ENCODE measurements at places on chromosomes 12 and 14.

DNA sequence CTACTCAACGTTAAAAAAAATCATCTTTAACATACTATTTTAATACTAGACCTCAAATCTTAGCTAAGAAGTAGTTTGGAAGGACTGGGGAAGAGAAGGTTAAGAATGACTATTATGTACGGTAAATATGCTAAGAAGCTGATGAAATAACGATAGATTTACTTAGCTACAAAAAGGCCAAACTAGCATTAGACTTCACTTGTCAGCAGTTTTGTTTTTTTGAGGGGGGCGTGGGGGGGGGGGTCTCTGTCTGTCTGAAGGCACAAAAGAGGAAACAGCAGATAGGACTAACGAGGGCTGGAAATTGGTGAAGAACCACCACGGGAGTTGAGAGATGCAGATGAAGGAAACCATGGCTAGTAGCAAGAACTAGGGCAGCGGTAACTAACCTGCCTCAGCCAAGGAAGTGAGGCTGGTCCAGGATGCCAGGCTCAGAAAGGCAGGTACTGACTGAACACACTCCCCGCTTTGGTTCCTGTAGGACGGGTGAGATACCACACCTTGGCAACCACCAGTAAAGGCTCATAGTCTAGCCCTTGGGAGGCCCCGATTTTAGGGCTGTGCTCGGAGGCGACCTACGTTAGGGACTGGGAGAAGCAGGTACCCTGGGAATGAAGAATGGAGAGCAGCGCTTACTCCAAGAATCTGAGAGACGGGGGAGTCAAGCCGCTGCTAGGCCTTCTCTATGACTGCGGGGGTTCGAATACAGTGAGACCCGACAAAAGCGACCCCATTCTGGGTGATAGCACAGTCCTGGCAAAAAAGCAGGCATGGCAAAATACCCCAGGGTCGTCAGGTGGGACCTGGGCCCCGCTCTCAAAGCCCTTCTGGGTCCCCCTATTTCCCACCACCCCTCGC, 675 bp downstream of the NEDD8 start:
- DNase-seq = no peak

GRCh38 chr12:109539508-109539907, 33.8 kb downstream of the MMAB start:
- no peak for DNase-seq

DNA sequence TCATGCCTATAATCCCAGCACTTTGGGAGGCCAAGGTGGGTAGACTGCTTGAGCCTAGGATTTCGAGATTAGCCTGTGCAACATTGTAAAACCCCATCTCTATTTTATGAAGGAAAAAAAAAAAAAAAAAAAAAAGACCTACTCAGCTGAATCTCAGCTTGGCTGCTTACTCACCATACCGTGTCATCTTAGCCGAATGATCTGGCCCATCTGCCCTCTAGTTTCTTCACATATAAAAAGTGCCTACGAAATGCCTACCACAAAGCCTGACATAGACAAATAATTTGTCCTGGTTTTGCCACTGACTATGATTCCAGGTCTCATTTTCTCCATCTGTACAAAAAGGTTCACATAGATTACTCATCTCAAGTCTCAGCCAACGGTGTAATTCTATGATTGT, 10.1 kb downstream of the DIABLO start:
- DNase-seq = no peak

DNA sequence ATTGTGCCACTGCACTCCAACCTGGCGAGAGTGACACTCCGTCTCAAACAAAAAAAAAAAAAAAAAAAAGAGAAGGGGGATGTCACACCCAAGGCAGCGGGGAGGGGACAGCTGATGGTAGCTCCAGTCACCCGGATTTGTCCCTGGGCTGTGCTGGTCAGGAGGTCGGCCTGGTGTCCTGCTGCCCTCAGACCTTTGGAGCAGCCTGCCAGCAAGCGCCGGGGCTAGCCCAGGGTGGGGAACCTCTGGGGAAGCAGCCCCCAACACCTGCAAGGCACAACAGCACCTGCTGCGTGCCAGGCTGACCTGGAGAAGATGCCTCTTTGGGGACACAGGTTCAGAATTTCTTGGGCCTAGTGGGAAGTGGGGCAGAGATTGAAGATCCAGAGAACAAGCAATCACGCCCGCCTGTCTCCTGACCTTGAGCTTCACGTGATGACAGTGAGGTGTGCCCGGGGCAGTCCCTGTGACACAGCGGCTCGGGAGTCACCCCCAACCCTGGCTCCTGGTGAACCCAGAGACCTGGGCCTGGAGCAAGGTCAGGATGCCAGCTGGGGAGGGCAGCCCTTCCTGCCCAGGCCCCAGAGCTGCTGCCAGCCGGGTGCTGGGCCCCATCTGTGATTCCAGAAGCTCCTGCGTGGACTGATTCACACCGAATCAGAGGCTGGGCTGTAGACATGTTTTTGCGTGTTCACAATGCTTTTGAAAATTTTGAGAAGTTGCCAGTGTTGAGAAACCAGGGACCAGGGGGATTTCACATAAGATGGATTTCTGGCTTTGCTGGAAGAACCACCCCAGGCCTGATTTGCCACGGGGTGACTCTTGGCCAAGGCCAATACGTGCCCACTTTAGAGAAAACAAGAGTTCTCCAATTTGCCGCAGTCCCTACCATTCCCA, 66.4 kb downstream of the RFLNA start:
- no peak for DNase-seq

- no peak for DNase-seq
These were observed 363 bp upstream of the LMO3 start for GRCh38 chr12:16606201-16606849.

DNA sequence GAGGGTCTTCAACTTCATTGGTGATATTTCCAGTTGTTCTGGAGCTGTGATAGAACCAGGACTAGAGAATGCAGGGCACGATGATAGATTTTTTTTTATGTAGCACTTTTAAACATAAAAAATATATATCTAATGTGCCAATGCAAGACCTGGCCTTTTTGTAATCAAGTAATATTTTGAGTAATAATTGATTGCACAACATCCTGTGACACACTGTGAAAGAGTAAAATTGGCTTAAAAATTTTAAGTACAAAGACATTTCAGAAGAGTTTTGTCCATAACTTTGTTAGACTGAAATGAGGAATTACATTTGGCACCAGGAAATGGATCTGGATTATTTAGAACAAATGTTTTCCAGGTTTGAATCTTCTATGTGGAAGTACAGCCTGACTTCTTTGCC, 22.1 kb downstream of the PRKCH start:
- no peak for DNase-seq

DNA sequence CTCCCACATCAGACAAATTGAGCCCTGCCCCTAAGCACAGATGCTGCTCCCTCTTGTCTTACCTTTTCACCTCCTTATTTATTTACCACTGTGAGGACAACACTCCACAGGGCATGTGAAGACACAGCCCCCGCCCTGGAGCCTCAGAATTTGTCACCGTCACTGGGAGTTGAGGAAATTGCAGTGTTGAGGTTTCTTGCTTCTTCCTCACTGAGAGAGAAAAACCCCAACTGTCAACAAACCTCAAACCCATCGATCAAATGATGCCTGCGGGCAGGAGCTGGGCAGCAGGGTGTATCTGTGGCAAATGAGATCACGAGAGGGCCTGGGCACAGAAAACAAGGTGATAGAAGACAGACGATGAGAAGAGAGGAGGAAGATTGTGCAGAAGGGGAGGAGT, 30.5 kb upstream of the PLEKHG3 start:
- DNase-seq = peak; percentile 7

GRCh38 chr14:72558721-72559120, 335.2 kb downstream of the DPF3 start:
- DNase-seq = no peak

DNA sequence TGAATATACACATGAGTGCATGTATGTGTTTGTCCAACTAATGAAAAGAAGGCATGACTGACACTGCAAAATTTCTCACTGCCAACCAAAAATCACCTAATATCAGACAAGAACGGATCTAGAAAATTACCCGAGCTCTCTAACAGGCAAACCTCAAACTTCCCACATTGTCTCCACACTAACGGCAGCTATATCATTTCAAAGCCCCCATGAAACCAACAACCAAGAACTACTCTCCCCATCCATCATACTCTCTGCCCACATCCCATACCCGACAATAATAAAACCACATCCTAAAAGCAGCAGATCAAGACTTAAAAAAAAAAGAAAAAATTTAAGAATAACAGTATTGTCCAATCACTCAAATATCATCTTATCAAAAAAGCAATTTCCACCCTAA, 227.1 kb downstream of the CEP128 start:
- DNase-seq = no peak

- DNase-seq = no peak
These were observed 47.6 kb upstream of the FOXJ2 start for GRCh38 chr12:7984900-7985299.

DNA sequence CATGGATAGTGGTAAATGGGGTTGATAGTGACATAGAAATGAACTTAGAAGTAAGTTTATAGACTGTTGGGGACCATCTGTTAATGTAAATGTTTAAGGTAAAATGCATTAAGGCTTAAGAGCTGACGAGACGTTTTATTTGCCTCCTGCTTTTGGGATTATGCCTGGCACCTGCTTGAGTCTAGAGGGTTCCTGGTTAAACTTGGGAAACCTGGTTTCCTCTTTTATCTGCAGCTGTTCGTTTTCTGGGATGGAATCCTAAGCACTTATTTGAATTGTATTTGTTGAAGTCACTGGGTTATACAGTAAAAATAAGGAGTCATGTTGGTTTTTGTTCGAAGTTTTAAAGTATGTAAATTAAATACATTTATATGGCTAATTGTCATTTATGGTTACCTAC, 914.7 kb downstream of the NRXN3 start:
- DNase-seq = no peak

GRCh38 chr12:64618953-64619590, 8.8 kb downstream of the RASSF3 start:
- no peak for DNase-seq

DNA sequence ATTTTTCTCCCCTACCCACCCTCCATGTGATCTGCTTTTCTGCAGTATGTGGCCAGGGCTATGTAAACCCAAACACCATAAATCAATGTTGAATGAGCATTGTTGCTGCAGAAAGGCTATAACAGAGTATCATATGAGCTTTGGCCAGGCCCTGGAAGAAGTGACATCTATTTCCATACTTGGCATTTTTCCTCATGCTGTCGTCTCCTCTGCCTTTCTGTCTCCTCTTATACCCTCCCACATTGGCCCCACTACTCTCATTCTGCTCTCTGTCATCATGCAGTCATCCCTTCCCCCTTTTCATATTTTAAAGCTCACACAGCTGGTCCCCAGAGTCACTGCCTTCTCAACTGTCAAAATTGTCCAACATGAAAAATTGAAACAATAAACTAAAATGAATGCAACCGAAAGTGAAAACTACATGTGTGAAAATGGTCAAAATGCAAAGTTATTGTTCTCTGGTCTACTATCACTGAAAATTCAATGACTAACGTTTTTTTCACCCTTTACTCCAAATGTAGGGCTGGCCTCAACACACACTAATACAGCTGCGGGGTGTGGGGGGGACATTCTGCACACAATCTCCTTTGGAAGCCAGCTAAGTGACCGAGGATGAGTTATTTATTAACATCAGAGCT, 290.7 kb upstream of the TMPO start:
- no peak for DNase-seq

DNA sequence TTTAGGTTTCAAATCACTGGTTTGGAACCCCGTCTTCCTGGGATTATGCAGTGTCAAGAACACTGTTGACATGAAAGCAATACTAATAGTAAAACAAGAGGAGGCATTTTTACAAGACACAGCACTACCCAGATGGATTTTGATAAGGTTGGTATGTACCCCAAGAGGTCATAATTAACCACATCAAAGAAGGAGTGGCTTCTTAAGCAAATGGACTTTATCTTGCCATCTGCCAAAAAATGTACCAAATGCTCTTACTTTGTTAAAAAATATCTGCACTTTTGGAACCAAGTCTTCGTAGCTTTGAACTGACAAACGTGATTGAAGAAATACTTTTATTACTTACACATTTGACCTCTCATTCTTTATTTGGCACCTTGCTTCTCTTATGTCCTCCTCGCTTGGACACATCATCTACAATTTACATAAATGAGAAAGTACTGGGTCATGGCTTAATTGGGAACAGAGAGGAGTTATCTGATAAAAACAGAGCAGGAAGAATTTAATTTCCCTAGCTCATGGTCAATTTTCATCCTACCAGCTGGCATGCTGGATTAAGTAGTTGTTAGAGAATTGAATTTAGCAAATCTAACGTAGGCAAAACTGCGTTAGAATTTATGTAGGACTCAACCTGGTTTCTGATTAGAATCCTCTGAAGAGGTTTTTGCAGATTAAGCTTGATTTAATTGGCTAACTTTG, 54.5 kb upstream of the PRICKLE1 start:
- DNase-seq = no peak

DNA sequence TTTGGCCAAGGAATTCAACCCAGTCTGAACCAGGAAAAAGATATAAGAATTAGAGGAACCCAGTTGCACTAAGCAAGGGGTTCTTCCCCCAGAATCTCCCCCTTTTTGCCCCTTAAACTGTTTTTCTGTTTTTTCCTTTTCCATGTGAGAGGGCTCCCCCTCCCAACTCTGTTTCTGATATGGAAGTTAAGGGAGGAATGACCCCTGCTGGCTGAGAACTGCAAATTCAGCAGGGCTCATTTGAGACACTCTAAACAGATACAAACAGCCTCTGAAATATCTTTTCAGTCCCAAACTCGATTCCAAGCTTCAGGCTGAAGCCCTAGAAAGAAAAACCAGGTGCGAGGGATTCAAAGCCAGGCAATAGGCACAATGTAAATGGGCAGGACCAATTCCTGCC, 132.7 kb downstream of the SLC41A2 start:
- no peak for DNase-seq

DNA sequence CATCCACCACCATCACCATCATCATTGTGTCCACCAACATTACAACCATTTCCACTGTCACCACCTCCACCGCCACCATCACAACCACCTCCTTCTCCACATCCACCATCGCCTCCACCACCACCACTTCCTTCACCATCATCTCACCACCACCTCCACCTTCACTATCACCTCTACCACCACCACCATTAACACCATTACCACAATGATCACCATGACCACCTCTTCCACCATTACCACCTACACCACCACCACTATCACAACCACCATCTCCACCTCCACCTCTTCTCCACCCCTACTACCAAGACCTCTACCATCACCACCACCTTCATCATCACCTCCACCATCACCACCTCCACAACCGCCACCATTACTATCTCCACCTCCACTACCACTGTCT, 16.4 kb downstream of the ISCU start:
- DNase-seq = no peak

DNA sequence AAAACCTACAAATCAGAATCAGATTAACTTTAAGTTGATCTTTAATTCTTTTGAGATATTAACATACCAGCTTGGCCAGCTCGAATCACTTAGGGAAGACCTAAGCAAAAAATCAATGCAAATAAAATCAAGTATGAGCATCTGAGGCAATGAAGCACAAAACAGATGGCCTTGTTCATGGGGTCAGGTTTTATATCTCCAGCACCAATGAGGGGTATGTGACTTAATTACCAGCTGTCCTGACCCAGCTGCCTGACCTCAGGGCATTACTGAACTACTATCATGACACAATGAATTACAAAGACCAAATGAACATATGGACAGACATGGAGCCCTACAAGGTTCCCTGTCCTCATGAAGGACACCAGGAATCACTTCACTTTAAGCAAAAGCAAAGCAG, 70.5 kb downstream of the FGD6 start:
- no peak for DNase-seq

- no peak for DNase-seq
These were observed 2.4 kb upstream of the RXYLT1 start for GRCh38 chr12:63777340-63777739.

All from stimulated activated CD8-positive, alpha-beta memory T cell treated with anti-CD3 and anti-CD28 coated beads, Interleukin-7, amount 100 ng/mL, for 48 hours (primary cell).